GM10248 (cell line): ENCODE measurements at places on chromosomes 16 and 17.

DNA sequence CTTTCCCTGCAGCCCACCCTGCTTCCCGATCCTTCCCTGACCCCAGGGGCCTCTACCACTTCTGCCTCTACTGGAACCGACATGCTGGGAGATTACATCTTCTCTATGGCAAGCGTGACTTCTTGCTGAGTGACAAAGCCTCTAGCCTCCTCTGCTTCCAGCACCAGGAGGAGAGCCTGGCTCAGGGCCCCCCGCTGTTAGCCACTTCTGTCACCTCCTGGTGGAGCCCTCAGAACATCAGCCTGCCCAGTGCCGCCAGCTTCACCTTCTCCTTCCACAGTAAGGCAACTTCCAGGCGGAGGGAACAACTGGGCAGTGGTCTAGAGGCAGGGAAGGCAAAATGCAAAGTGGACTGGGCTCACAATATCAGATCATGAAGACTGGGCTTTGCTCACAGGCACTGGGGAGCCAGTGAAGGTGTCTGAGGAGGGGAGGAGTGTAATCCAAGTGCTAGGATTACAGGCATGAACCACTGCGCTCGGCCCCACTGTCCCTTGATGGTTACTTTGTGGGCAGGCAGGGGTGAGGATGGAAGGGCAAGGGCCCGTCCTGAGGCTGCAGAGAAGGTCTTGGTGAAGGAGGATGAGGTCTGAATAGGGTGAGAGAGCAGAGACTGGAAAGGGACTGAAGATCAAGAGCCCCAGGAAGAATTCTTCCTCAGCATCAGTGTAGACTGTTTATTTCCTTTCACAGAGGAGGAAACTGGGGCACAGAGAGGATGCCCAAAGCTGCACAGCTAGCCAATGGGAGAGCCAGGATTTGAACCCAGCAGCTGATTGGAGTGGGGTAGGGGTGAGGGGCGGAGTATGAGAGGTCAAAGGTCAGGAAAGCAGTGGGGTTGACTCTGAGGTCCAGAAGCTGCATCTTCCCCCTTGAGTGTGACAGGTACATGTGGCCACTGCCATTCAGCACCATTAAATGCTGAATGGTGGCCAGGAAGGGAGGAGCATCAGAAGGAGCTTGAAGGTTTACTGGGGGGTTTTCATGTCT, 16.5 kb upstream of the ADGRG3 start:
- no peak for DNase-seq

- no peak for DNase-seq
These were observed 16.6 kb upstream of the ERN1 start for GRCh38 chr17:64146418-64147109.

DNA sequence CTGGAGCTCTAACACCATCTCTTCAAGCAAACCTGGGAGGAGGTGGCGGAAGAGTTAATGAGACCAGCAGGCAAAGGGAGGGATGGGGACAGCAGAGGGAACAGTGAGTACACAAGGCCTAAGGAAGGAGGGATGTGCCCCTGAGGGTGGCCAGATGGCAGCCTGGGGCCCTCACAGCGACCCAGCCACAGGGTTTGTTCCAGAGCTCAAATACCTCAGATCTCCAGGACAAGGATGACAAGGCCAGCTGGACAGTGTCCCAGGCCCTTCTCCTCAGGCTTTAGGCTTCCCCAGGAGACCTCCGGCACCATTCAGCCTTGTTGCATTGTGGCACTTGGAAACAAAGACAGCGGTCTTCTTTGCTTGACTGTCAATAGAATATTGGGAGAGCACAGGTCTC, 14.9 kb downstream of the CDIP1 start:
- DNase-seq: no peak

- DNase-seq: no peak
These were observed 999 bp downstream of the CMC2 start for GRCh38 chr16:81005610-81006161.

GRCh38 chr17:3796822-3797170, 4.2 kb downstream of the ITGAE start:
- DNase-seq: peak; percentile 64

DNA sequence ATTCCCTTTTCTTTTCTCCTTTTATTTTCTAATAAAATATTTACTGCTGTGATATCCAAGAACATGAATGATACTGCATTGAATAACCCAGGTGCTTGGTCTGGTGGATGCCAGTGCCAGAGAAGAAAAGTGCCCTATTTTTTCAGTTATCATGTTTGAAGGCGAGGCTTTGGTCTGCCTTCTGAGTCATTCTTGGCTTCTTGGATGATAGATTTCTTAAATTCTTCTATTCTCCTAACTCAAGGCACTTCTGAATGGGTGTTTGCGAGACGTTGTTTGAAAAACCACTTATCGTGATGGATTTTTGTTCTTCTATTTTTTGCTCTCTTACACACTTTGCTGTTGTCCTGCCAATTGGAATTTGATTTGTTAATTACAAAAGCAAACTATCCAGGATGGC, 66.7 kb downstream of the FTO start:
- no peak for DNase-seq

- no peak for DNase-seq
These were observed 1.4 kb downstream of the NHERF2 start for GRCh38 chr16:2028146-2028545.

DNA sequence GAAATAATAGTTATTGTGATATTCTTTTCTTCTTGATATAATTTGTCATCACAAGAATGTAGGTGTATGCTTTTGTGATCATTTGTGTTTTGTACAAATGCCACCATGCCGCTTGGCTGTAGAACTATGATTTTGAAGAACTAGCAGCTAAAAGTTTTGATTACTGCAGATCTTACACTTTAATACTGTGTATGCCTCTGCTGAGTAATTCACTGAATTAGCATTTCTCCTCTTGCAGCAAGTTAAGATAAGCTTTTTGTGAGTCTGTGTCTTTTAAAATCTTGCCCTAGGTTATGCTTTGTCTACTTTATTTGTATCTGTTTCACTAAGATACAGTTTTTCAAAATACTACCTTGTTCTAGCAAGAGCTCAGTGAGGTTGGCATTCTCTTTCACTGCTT, 326.5 kb upstream of the TBX2 start:
- no peak for DNase-seq

- no peak for DNase-seq
These were observed 8.3 kb upstream of the CLUH start for GRCh38 chr17:2719861-2720260.

- no peak for DNase-seq
These were observed 230.5 kb downstream of the SOX9 start for GRCh38 chr17:72351365-72351764.

DNA sequence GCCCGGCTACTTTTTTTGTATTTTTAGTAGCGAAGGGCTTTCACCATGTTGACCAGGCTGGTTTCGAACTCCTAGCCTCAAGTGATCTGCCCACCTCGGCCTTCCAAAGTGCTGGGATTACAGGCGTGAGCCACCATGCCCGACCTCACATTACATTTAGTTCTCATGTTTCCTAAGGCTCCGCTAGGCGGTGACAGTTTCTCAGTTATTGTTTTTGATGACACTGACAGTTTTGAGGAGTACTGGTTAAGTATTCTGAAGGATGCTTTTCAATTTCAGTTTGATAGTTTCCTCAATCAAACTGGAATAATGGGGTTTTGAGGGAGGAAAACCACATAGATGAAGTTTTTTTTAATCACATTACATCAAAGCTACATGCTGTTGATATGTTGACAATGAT, 1028.5 kb downstream of the CDH8 start:
- DNase-seq: no peak

DNA sequence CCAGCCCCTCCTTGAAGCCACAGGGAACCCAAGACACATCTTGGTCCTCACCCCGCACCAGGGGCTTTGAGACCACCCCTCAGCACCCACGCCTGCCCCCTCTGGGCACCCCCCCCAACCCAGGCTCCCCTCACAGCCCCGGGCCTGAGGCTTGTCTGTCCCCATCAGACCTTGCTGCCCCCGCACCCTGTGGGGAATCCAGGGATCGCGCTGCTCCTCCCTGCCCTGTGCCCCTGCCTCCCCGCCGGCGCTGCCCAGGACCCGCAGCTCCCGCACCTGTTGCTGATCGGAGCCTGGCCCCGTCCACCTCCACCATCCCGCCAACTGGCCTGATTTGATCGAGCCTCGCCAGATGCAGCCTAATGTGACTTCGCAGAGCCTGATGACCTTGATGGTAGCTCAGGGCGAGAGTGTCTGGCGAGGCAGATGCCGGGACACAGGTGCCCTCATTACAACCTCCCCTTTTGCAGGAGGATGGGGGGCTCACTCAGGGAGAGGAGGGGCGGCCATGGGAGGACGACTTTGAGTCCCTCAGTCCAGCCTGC, 29.0 kb downstream of the SLC25A10 start:
- DNase-seq: no peak

DNA sequence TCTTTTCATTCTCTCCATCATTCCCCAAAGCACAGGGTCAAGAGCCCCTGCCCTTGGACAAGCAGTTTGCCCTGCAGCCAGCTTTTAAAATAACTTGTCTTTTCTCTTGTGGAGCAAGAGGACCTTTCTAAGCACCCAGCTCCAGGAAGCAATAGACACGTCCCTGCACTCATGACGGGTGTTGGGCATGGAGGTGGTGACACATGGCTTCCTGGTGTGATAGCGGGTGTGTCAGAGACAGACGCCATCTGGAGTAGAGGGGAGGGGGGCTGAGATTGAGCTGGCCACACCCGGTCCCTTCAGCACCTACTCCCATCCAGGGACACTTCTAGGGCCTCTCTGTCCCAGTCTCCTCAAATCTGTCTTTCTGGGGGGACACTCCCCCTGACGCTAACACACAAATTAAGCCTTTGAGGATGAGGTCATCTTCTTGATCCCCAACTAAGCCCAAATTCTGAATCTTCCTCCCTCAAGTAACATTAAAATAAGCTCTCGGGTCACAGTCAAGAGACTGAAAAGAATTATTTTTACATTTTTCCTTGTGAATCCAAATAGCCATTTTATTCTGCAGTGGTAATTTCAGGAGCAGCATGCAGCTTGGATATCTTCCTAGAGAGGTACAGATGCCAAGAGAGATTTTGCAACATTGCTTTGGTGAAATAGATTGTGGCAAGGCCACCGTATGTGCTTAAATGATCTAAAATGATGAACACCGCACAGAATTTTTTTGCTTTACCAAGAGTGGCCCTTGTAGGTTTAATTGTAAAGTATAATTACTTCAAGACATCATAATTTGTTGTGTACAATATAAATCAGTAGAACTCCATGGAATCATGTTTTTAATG, 216.6 kb upstream of the IRX3 start:
- DNase-seq: no peak

GRCh38 chr16:77290451-77291115, 91.4 kb downstream of the SYCE1L start:
- DNase-seq: no peak

DNA sequence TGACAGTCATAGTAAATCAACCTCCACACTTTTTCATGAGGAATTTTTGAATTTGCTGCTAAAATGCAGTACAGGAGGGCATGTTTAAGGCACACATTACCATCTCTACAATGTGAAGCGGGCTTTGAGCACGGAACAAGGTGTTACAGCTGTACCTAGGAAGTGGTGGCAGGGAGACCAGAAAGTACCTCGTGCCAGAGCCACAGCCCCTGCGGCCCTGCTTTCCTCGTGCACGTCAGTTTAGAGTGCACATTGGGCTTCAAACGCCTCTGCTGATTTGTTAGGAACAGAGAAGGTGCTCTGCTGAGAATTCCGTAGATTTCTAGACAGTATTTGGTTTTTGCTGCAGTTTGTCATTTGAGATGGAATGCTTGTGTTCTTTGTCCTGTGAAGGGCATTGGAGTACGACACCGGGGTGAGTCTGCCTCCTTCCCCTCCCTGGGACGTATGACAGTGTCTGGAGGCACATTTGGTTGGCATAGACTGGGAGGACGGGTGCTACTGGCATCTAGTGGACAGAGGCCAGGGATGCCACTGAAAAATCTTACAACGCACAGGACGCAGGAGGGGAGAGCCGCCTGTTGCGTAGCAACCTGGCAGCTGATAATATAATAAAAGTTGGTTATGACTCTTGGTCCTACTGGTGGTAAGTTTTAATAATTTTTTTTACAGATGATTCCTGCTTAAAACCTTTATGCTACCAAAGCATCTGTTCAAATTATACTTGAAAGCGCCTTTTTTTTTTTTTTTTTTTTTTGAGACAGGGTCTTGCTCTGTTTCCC, 9.1 kb downstream of the FOXK2 start:
- no peak for DNase-seq

DNA sequence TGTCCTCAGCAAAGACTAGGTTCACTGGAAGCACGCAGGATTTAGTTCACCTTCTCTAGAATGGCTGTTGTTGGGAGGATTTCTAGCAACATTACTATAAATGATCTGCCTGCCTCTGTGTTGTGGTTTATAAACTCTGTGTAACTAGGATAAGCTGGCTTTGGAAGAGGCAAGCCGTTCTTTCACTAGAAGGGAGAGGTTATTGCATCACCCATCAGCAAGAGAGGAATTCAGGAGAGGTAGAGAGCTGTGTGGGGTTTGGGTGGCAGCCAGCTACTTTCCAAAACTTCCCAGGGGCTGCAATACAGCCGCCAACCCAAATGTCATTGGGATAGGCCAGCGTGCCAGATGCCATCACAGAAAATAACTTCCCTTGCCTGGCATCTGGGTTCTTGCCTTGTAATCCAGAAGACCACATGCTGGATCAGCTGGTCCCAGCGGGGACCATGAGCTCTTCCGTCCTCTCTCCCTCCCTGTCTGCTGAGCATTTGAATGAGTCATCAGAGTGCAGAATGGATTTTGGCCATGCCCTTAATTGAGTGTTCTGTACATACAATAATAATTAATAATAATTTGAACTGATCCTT, 95.7 kb upstream of the RBFOX1 start:
- no peak for DNase-seq

GRCh38 chr16:57260294-57260929, 15.4 kb downstream of the ARL2BP start:
- DNase-seq: peak; percentile 68
